ENCODE measurements at places on chromosomes 12 and 14.

- DNase-seq = no peak
Measured at GRCh38 chr12:62686938-62687337, 220.3 kb downstream of the MON2 start.

- DNase-seq = no peak
Measured at GRCh38 chr14:65159281-65160062, 57.2 kb upstream of the MAX start.

DNA sequence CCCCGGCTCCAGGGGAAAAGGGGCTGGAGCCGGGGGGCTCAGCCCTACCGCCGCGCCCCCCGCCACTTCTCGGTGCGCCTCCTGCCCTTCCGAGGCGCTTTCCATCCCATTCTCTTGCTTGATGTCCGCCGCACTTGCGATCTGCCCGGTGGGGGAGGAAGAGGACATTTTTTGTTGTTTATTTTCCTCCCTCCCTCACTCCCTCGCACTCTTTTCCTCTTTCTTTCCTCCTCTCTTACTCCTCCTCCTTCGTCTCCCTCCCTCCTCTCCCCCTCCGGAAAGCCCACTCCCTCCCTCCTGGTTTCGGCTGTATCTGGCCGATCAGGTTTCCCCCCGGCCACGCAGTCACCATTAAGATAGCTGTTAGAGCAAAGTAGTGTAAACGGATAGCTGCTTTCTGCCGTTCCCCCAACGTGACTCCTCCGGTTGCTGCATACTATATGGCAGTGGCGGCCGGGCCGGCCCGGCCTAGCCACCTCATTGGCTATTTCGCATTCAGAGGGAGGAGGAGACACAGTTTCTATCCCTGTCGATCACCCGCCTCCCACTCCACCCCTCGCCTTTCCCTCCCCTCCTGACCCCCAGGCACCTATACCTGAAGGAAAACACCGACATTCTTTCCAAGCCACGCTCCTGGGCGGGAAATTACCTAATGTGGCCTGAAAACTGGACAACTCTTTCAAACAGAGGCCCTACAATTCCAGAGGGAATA lies at the start of gene SIX4:
Gene SIX4 (minus strand): TSS at position 445 of the 712 bp plus-strand sequence. CDS start 277 bp downstream, at position 168.
- DNase-seq = no peak

- DNase-seq = no peak
Measured at GRCh38 chr14:103706551-103707328, 8.5 kb downstream of the XRCC3 start.

GRCh38 chr12:52217223-52217622 lies 15.8 kb upstream of the KRT7 start:
- DNase-seq = no peak

DNA sequence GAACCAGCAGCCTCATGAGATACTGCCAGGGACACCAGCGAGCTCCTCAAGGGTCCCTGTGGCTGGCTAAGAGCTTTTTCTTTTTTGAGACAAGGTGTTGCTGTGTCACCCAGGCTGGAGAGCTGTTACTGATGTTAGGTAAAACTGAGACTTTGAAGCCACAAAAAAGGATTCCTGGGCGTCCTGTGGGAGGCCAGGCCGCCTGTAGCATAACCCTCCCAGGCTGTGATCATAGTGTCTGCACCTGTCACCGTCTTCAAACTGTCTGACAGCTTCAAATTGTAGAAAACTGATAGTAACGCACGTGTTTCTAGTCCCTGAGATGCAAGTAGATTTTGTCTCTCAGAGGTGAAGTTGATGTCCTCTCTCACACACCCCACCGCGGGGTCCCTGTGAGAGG lies 4.1 kb downstream of the ZFYVE21 start:
- DNase-seq = no peak

GRCh38 chr12:47156167-47156736 lies 76.5 kb upstream of the AMIGO2 start:
- no peak for DNase-seq

GRCh38 chr12:89258240-89258969 lies 93.9 kb downstream of the DUSP6 start:
- DNase-seq = no peak

- no peak for DNase-seq
Measured at GRCh38 chr12:131482686-131483085, 228.2 kb upstream of the SFSWAP start.

DNA sequence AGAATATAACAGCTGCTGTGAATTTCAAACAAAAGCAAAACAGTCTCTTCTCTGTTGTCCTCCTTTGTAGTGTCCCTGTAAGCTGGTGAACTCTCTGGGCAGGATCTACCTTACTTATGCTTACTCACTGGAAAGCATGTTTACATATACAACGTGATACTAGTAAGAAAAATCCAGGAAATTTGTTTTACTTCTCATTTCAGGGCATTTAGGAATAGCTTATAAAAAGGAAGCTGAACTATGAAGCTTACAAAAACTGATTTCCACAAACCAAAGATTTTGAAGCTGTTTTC lies 311.0 kb downstream of the NOVA1 start:
- no peak for DNase-seq

- DNase-seq = no peak
Measured at GRCh38 chr14:79167957-79168356, 997.8 kb downstream of the NRXN3 start.

GRCh38 chr12:91139286-91139685 lies 28.0 kb upstream of the LUM start:
- DNase-seq = no peak

DNA sequence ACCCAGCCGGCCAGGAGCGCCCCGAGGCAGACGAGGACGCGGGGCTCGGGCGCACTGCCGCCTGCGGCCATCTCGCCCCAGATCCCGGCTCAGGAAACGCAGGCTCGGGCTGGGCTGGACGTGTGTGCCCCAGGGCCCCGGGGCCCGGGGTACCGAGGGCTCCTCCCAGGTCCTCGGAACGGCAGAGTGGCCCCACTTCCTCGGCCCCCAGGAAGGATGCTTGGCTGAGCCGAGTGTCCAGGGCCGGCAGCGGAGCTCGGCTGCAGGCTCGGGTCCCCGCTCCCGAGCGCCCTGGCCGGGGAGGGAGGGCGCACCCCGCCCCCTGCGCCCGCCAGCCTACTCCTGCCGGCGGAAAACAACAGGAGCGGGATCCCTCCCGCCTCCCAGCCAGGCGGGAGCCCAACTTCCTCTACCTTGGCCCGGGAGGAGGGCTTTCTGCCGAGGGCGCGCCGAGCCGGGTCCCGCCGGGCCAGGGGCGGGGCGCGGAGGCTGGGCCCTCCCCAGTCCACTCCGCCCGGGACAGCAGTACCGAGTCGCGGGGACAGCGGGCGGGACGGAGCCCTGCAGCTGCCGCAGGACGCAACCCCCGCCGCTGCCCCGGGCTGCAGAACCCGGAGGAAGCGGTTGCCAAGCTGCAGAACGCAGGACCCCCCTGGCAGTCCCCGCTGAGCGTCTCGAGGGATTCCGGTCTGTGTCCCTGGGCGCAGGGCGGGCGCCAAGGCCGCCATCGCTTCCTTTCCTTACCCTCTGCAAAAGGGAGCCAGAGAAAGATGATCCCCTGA lies at the start of gene VSIG10:
Gene VSIG10 (minus strand): TSS at position 411 of the 782 bp plus-strand sequence. CDS start 340 bp downstream, at position 71.
- peak; percentile 7 for DNase-seq

DNA sequence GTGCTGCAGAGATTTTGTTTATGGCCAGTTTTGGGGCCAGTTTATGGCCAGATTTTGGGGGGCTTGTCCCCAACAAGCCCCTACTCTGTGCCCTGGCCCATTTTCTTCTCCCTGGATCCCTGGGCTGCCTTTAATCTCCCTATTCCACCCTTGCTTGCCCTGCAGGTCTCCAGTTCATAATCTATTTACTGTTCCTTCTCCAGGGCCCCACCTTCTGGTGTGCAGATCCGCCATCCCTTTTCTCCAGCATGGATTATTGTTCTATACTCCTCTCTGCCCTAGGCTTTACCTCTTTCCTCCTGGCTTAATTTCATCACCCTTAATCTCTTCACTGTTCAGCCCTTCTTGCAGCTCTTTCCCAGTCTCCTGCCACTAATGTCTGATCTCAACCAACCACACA lies 26.0 kb upstream of the NUDT4 start:
- DNase-seq = no peak

DNA sequence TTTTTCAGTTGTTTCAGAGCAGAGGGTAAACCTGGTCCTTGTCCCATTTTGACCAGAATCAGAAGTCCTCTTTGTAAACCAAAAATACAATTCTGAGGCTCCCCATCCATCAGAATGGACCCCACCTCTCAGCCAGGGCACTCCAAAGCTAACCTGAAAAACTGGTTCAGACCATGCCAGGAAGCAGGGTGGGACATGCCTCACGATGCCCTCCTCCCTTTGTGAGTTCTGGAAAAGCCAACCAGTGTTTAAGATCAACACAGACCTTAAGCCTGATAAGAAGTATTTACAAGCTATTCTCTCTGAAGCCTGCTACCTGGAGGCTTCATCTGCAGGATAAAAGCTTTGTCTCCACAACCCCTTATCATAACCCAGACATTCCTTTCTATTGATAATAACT lies 35.4 kb downstream of the TNFAIP2 start:
- DNase-seq = no peak

GRCh38 chr14:91356181-91356763 lies 61.3 kb downstream of the CCDC88C start:
- no peak for DNase-seq

DNA sequence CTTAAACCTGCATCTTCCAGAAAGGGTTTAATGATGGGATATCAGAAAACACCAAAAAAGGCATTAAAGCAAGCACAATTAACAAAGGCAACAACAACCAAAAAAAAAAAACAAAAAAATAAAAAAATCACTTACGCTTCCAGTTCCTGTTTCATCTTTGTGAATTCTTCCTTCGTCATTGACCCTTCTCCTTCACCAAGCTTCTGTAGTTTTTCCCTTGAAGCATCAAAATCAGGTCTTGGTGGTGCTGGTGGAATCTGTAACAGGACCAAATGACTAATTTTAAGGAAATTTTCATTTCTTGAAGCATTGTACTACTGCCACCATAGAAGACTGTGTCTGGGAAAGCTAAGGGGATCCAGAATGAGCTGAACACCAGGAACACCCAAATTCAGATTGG lies 24.5 kb downstream of the SNX6 start:
- no peak for DNase-seq

DNA sequence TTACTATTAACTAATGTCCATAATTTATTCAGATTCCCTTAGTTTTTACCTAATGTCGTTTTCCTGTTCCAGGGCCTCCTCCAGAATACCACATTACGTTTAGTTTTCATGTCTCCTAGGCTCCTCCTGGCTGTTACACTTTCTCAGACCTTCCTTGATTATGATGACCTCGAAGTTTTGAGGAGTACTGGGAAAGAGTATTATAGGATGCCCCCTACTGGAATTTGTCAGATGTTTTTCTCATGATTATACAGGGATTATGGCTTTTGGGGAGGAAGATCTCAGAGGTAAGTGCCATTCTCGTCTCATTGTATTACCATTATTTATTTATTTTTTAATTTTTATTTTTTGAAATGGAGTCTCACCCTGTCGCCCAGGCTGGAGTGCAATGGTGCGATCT lies 17.7 kb upstream of the C1S start:
- no peak for DNase-seq

DNA sequence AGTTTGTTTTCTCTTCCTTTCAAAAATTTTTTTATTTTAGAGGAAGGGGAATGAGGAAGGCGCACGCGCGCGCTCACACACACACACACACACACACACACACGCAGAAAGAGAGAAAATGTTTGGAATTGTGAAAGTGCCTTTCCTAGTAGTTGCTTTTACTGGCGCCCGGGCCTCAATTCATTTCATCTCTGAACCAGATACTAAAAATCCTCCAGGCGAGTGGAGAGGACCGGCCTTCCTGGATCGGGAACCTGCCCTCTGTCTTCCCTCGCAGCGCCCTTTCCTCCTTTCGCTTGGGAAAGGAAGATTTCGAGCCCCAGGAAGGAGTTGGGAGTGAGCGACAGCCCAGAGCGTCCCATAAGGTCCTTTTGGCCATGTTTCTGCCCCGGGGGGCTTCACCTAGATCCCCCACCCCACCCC lies 7.8 kb upstream of the TBX3 start:
- DNase-seq = no peak

- no peak for DNase-seq
Measured at GRCh38 chr14:102579696-102580549, 12.5 kb upstream of the RCOR1 start.

DNA sequence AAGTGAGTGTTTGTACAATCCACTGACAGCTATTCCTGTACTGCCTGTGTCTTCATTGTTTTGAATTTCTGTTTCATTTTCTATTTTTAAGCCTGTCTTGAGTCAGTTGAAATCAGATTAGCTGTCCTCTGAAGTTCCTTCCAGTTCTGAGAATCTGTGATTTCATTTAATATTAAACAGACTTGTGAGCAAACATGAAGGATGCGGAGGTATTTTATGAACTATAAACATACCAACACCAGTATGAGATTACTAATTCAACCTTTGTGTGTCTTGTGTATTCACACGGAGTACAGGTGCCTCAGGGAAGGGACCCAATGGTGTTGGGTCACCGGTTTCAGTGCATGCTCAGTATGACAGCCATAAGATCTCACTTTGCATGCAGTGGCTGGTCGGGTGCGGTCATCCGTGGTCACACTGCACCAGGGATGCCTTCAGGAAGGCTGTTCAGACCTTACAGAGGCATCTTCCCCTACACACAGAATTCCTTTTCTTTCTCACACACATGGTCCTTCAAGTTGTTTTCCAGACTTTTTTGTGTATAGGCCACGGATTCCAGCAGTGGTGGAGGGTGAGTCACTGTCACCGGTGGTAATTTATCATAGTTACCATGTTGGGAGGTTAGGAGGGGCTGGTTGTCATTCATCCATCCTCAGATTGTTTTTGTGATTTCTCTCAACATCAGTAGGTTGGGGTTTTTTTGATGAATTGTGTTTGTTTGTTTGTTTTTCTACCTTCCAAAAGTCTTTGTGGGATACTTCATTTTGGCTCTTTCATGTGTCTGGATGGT lies 103.0 kb upstream of the SFSWAP start:
- no peak for DNase-seq

- no peak for DNase-seq
Measured at GRCh38 chr12:95625012-95625411, 73.7 kb upstream of the USP44 start.

DNA sequence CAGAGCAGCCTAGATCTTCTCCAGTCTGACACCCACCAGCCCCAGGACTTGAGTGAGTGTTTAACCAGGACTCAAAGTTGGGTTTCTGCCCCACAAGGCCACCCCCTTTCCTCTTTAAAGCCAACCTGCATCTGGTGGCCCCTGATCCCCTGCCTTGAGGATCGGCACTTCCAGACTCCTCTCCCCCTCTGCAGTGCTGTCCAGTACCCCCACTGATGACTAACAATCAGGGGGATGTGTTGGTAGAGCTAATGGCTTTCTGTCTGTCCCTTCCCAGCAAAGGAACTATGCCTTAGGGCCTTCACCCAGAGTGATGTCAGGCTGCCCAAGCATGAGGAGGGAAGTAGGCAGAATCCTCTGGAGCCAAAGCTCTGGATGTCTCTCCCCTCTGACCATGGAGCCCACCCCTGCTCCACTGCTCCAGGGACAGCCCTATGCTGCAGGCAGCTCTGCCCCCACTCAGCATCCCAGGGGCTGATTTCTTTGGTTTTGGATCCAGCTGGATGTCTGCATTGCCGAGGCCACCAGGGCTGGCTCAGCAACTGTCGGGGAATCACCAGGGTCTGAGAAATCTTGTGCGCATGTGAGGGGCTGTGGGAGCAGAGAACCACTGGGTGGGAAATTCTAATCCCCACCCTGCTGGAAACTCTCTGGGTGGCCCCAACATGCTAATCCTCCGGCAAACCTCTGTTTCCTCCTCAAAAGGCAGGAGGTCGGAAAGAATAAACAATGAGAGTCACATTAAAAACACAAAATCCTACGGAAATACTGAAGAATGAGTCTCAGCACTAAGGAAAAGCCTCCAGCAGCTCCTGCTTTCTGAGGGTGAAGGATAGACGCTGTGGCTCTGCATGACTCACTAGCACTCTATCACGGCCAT lies 42.9 kb downstream of the DAD1 start:
- DNase-seq = no peak

GRCh38 chr14:94346841-94347240 lies 23.7 kb upstream of the SERPINA6 start:
- DNase-seq = no peak

Measured in stimulated activated CD4-positive, alpha-beta T cell treated with anti-CD3 and anti-CD28 coated beads, Interleukin-4, amount 100 ng/mL, for 4 hours (primary cell).